GF-D8 (cell line): ENCODE measurements at places on chromosomes 6 and 20.

- no peak for DNase-seq
Observed at GRCh38 chr6:149013586-149014344, 266.9 kb downstream of the UST start.

DNA sequence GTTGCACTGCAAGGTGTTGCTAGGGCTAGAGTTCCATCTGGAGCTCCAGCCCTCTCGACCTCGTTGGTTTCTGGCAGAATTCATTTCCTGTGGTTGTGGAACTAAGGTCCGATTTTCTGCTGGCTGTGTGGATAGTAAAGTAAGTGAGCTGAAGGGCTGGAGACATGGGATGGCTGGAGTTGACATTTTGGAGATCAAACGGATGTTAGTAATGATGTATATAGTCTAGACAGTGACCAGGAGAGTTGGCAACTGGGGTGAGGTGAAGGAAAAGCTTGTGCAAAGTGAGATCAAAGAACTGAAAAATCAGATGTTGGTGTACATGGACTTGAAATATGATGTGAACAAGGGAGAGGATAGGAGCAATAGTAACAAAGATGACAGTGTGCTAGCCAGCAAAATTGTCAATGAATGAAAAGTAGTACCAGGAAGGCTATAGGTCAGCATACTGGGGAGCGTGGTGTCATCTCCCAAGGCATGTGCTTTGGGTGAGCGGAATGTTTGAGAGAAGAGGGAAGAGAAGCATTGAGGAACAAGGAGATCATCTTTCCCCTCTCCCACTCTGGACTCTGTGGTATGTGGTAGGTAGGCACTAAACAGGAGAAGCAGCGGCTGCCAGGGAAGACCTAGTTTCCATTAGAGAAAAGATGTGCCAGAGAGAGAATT is 7.8 kb downstream of the QRSL1 start:
- no peak for DNase-seq

DNA sequence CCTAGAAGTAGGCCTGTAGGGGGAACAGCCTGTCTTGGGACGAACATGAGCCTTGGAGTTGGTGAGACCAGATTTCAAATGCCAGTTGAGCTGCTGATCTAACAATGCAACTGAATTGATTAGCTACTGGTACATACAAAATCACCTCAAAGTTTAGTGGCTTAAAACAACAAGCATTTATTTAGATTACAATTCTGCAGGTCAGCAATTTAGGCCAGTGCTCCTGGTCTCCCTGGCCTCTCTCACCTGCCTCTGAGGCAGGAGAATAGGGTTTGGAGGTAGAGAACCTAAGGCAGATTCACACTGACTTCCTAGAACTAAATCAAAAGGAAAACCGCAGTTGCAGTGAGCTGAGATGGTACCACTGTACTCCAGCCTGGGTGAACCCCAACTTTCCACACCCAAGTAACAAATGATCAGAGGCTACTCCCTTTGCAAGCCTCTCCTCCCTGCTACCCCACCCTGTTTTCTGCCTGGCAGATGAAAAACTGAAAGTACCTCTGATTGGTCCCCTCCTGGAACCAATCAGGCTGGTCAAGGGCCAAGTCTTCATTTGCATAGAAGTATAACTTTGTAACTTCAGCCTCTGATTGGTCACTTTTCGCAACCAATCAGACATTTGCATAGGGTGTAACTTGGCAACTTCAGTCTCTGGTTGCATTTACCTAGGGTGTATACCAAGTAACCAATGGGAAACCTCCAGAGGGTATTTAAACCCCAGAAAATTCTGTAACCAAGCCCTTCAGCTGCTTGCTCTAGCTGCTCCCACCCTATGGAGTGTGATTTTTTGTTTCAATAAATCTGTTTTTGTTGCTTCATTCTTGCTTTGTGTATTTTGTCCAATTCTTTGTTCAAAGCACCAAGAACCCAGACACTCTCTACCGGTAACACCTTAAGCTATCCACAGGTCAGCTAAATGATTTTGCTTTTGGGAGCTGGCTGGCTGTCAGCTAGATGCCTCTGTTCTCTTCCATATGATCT is 8.1 kb upstream of the UBR2 start:
- DNase-seq: no peak

DNA sequence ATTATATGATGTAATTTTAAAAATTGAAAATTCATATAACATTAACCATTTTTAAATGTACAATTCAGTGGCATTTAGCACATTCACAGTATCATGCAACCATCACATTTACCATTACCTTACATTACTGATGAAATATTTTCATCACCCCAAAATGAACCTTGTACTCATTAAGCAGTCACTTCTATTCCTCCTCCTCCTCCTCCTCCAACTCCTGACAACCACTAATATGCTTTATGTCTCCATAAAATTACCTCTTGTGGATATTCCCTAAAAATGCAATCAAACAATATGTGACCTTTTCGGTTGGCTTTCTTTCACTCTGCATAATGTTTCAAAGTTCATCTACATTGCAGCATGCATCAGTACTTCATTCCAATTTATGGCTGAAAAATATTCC is 45.2 kb downstream of the ZHX3 start:
- DNase-seq: no peak

DNA sequence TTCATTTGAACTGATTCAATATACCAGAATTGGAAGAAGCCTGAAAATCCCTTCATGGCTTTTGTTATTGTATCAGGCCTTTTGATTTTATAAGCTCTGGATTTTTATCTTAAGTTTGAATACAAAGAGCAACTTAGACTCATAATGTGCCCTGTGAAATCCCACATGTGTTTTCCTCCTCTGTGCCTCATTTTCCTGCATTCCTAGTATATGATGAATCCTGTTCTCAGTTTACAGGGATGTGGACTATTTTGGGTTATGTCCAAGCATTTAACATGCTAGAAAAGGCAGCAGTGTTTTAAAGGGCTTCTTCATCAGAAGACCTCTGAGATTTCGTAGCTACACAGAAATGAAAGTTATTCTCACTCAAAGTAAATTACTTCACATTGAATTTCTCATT is 455.0 kb downstream of the RFPL4B start:
- DNase-seq: no peak

DNA sequence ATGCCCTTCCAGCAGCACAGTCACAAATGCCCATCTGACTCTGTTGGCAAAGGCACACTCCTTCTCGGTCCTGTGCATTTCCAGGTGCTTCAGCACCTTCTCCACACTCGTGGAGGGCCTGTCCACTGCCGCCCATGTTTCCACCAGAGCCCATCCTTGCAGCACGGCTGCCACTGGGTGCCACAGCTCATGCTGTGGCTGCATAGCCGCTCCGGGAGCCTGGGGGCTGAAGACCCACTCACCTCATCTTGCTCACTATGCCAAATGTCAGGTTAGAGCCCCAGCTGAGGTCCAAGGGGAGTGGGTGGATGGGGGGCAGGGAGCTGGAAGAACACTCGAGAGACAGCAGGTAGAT is 6.9 kb downstream of the ZKSCAN3 start:
- DNase-seq: no peak

GRCh38 chr20:50969912-50970311 is 11.3 kb downstream of the MOCS3 start:
- DNase-seq: no peak

GRCh38 chr6:32668226-32668747 is 1.8 kb upstream of the HLA-DQB1 start:
- no peak for DNase-seq

- no peak for DNase-seq
Observed at GRCh38 chr20:51287628-51288413, 254.7 kb downstream of the NFATC2 start.

DNA sequence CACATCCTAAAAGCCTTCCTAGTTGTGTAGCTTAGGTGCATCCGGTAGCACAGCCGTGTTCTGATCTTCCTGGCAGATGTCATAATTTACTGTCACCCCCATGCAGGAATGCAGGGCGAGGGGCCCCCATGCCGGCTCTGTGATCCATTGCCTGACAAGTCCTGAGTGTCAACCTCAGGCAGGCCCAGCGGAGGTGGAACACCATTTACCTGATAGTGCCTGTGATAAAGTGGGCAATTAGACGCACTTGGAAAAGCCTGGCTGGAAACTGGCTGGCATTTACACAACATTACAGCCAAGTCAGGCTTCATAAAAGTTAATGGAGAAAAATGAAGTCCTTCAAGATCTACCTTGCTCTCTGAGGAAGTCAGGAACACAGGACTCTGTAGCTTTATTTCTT is 521.4 kb upstream of the JAG1 start:
- no peak for DNase-seq

- no peak for DNase-seq
Observed at GRCh38 chr6:170022827-170023619, 267.9 kb downstream of the DLL1 start.

DNA sequence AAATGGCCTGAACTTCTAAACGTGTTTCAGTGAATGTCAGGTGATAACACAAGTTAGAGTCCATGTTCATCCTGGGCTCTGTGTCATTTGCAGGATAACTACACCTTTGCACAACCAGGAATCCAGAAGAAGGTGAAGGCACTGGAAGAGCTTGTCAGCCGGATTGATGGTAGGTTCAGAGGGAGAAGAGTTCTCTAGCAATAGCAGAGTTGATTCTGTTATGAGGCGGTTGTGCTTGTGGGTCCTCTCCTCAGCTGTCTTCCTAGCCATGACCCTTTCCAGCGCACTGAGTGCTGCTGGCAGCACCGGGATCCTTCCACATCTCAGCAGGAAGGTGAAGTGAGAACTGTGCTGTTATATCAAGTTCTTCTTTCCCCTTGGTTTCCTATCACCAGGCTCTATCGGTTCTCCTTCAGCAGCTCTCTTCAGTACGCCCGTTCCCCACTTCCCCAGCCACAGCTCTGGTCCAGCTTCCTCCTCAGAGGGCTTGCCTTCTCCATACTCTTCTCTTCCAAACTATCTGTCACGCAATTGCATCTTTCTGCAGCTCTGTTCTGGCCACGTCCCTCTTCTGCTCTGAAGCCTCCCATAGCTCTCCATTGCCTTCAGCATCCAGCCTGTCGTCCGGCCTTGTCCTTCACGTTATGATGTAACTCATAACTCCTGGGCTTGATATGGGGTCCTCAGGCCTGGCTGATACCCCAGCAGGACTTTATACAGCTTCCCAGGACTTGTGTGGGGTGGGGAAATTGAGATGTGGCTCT is 39.9 kb upstream of the RNF8 start:
- no peak for DNase-seq

DNA sequence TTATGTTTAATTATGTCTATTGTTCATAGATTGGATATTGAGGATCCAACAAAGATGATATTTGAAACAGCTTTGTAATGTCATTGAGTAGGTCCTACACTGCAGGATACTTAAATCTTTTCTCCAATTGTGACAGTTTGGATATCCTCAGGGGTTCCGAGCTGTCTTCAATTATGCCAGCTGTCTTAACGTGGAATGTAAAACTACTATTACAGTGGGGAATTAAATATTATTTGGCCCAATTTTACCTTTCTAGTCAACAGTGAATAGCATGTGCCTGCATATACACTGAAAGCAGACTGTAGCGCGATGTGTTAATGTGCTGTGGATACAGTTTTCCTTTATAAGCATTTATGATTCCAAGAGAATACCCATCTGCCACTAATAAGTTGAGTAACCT is 156.9 kb downstream of the GRIK2 start:
- no peak for DNase-seq

DNA sequence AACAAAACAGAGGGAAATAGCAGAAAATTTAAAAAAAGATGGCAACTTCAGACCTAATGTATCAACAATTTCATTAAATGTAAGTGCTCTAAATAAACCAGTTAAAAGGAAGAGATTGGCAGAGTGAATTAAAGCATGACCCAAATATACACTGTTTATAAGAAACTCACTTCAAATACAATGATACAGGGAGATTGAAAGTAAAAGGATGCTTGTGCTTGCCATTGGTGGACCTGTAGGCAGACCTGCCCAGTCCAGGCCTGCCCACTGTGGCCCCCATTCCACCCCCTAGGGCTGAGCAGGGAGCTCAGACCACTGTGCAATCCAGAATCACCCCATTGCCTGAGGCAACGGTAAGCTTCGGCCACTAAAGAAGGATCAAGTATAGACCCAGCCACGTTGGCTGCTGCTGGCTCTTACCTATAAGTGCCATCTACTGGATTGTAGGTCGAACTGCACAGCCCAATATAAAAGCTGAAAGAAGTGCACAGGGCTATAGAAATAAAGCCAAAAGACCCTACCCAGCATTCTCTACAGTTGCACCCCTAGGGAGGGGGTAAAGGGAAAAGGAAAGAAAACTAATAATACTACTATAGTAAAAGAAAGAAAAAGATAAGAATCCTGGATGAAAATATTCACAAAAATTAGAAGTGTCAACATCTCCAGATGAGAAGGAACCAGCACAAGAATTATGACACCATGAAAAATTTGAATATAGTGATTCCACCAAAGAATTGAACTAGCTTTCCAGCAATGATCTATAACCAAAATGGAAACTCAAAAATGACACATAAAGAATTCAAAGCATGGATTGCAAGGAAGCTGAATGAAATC is 36.1 kb downstream of the PSMB1 start:
- DNase-seq: peak; percentile 51

DNA sequence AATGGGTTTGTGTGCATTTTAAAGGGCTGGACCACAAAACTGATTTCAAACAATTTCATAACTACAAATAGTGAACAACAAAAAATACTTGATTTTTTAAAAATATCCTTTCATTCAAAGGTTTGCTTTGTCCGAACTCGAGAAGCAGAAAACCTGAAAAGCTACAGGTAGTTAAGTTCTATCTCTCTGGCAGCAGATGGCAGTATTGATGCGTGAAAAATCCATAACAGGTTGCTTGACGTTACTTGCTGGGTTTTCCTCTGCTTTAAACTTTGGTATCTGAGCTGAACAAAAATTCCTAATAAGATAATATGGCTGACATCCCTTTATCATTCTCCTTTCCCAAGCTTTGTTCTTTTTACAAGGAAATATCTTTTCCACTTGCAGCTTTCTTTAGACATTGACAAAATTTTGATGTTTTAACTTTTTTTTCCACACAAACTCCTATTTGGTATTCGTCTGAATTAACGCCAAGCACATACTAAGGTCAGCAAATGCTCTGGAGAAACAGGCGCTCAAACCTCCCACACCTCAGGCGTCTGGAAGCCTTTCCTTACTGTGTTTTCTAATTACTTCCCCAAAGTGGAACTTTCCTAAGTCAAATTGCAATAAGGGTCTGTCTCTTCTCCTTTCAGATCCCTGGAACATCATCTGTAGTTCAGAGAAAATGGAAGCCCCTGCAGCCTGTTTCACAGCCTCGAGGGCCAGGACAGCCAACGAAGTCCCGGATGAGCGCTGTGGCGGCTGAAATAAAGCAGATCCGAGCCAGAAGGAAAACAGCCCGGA is 50.3 kb upstream of the GFRAL start:
- peak; percentile 16 for DNase-seq

DNA sequence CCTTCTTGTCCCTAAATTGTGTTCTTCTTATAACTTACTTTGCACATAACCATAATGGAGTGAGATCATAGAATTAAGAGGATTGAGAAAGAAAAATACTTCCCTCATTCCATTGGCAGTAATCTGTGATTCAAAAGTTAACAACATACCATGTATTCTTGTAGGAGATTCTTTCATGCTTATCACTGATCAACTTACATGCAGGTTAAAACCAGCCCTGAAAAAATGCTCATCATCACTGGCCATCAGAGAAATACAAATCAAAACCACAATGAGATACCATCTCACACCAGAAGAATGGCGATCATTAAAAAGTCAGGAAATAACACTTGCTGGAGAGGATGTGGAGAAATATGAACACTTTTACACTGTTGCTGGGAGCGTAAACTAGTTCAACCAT is 36.5 kb upstream of the GFRAL start:
- DNase-seq: no peak
